ENCODE measurements at places on chromosomes 1 and 21. TPM values are rescaled to one million over a fixed set of nuclear protein-coding genes. Genes with fewer than 3 reads are reported as not detected.

DNA sequence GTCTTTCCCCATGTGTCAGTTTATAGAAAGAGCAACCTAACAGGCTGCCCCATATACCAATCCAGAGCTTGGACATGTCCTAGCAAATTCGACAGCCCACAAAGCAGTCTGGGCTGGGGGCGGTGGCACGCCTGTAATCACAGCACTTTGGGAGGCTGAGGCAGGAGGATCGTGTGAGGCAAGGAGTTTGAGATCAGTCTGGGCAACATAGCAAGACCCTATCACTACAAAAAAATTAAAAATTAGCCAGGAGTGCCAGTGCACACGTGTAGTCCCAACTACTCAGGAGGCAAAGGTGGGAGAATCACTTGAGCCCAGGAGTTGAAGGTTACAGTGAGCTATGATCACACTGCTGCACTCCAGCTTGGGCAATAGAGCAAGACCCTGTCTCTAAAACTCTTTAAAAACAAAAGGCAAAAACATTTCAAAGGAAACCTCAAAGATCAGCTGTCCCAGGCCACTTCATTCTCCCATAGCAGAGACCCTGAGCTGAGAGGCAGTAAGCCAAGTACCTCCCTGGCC lies 54.4 kb downstream of the SETD4 start:
- peaks cover 15% of the 10 kb centered on the region for H3K27me3 ChIP-seq
- DNase-seq: no peak
- no peaks in the 10 kb centered on the region for H3K36me3 ChIP-seq
- no peak overlapping the region for H3K4me3 ChIP-seq

DNA sequence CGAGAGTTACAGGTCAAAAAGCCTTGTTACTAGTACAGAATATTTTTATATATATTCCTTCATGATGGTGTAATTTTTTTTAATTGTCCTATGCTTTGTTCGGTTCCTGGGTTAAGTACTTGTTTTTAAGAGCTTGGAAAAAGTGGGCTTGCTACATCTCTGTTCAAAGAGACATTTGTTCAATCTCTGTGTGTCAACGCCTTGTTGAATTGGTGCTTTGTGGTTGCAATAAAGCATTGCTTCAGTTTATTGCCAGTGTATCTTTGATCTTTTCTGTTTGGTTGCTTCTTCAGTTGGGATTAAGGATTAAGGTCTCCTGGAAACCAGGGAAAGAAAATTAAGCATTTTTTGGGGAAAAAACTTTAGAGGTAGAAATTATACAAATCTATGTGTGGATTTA lies 47.7 kb upstream of the DNASE2B start:
- DNase-seq: no peak
- H3K27me3 ChIP-seq: no peaks in the 10 kb centered on the region
- H3K4me1 ChIP-seq: no peaks in the 10 kb centered on the region
- no peak overlapping the region for H3K27ac ChIP-seq
- no peak overlapping the region for H3K4me3 ChIP-seq
- H3K36me3 ChIP-seq: no peaks in the 10 kb centered on the region

Gene OR14A16
- total RNA-seq: not detected

DNA sequence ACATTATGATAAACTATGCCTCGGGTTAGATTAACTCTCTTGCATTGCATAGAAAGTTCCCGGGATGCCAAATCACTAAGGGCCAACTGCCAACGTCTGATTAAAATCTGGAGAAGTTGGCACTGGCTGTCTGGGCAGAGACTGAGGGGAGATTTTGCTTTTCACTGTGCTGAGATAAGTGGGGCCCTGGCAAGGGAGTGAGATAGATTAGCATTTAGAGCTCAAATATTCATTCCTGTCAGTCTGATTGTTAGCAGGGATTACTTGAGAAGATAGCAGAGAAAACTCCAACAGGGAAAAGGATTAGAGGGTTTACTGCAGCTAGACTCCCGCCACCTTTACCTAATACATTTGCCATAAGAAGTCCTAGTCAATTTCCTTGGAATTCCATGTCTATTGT lies 714.1 kb upstream of the CHRM3 start:
- H3K4me3 ChIP-seq: no peak overlapping the region
- H3K27me3 ChIP-seq: no peaks in the 10 kb centered on the region
- no peak overlapping the region for H3K27ac ChIP-seq
- H3K36me3 ChIP-seq: no peaks in the 10 kb centered on the region
- no peaks in the 10 kb centered on the region for H3K4me1 ChIP-seq
- no peak for DNase-seq

- peaks cover 19% of the 10 kb centered on the region for H3K36me3 ChIP-seq
- H3K4me3 ChIP-seq: no peak overlapping the region
- DNase-seq: no peak
- peaks cover 5% of the 10 kb centered on the region for H3K27me3 ChIP-seq
- no peak overlapping the region for H3K27ac ChIP-seq
These were observed 3.0 kb downstream of the LRRC8D start for GRCh38 chr1:89823679-89824292.

GRCh38 chr1:93468662-93469061 lies 20.7 kb downstream of the FNBP1L start:
- H3K27ac ChIP-seq: no peak overlapping the region
- H3K27me3 ChIP-seq: peaks cover 2% of the 10 kb centered on the region
- no peaks in the 10 kb centered on the region for H3K4me1 ChIP-seq
- no peaks in the 10 kb centered on the region for H3K36me3 ChIP-seq
- no peak for DNase-seq

DNA sequence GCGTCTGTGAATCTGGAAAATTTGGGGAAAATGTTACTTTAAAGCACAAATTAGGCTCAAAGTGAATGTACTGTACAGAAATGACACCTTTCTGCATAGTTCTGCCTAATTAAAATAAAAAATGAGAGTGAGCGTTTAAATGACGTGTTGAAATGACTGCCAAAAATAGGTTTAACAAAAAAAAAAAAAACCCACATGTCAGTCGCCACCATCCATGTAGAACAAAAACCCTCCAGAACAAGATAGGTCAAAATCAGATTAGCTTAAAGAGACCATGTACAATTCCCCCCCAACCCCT lies 745 bp downstream of the PARP1 start:
- peak overlapping the region; percentile 94 for H3K27ac ChIP-seq
- peak overlapping the region; percentile 93 for H3K4me3 ChIP-seq
- no peak for DNase-seq

GRCh38 chr1:170145061-170145460 lies 698 bp upstream of the NTMT2 start:
- no peaks in the 10 kb centered on the region for H3K4me1 ChIP-seq
- H3K27ac ChIP-seq: no peak overlapping the region
- H3K36me3 ChIP-seq: no peaks in the 10 kb centered on the region

DNA sequence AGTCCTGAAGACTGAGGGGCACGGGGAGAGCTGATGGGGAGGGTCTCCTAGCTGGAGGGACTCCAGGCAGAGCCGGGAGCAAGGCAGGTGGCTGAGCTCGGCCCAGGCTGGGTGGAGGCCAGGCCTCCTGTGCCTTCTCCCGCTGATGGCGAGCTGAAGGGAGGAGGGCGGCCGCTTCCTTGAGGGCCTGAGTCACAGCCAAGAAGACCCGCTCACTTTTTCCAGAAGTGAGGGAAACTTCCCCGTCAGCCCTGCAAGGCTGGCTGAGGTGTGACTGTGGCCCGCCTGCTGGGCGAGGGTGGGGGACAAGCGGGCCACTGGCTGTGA lies 1.7 kb upstream of the VWA1 start:
- H3K36me3 ChIP-seq: no peaks in the 10 kb centered on the region
- no peak for DNase-seq
- no peak overlapping the region for H3K27ac ChIP-seq
- H3K27me3 ChIP-seq: peaks cover 15% of the 10 kb centered on the region

Gene NBPF1
- total RNA-seq: 6.1 TPM

DNA sequence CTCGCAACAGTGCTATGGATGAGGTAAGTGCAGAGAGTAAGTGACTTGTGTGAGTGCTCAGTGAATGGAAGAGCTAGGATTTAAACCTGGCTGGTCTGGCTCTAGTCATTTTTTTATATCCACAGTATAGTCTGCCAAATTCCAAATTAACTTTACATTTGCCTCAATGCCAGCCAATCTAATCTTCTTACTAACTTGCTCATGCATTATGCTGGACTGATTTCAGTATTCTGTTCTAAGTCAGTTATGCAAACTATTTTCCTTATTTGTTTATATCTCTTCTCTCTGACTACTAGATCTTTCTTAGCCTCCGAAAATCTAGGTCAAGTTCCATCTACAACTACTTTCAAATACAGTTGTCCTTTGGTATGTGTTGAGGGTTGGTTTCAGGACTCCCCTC lies 133.3 kb downstream of the XPR1 start:
- H3K4me3 ChIP-seq: no peak overlapping the region
- H3K4me1 ChIP-seq: no peaks in the 10 kb centered on the region

DNA sequence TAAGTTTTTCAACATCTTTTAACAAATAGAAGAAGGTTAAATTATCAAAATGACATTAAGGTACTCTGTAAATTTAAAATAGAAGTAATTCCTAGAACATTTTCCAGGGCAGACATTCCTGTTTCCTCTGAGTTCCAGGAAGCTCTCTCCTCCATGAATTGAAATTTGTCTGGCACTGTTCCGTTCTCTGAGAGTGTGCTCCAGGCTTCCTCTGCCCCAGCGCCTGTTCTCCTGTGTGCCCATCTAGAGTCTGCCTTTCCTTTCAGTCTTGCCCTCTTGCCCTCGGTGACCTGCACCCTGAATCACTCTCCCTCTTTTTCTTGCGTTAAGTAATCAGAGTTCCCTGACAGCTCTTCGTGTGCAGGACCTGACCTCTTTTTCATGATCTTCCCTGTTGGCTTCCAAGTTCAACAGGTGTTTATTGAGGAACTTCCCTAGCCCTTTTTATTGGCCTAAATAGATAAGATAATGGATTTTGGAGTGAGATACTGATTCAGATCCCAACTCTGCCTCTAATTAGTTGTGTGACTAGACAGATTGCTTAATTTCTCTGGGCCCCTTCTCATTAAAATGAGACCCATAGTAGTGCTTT lies 77.1 kb downstream of the MTR start:
- H3K27me3 ChIP-seq: no peaks in the 10 kb centered on the region
- H3K36me3 ChIP-seq: peaks cover 75% of the 10 kb centered on the region
- H3K4me1 ChIP-seq: peaks cover 18% of the 10 kb centered on the region
- no peak overlapping the region for H3K27ac ChIP-seq
- DNase-seq: no peak

Gene TMEM79
- 6.8 TPM for total RNA-seq

GRCh38 chr1:6026095-6026809 lies 19.4 kb upstream of the KCNAB2 start:
- peak overlapping the region; percentile 98 for H3K4me3 ChIP-seq
- H3K27ac ChIP-seq: peak overlapping the region; percentile 97
- H3K36me3 ChIP-seq: peaks cover 58% of the 10 kb centered on the region

Gene CRYAA
- total RNA-seq: not detected

Gene MTARC2
- not detected for total RNA-seq

GRCh38 chr1:115546846-115547245 lies 94.9 kb upstream of the VANGL1 start:
- H3K27ac ChIP-seq: no peak overlapping the region
- peaks cover 2% of the 10 kb centered on the region for H3K27me3 ChIP-seq
- H3K4me1 ChIP-seq: no peaks in the 10 kb centered on the region
- no peak for DNase-seq
- H3K4me3 ChIP-seq: no peak overlapping the region
- H3K36me3 ChIP-seq: no peaks in the 10 kb centered on the region

Gene TMEM269
- 0.16 TPM for total RNA-seq

Gene LIN28A
- not detected for total RNA-seq

DNA sequence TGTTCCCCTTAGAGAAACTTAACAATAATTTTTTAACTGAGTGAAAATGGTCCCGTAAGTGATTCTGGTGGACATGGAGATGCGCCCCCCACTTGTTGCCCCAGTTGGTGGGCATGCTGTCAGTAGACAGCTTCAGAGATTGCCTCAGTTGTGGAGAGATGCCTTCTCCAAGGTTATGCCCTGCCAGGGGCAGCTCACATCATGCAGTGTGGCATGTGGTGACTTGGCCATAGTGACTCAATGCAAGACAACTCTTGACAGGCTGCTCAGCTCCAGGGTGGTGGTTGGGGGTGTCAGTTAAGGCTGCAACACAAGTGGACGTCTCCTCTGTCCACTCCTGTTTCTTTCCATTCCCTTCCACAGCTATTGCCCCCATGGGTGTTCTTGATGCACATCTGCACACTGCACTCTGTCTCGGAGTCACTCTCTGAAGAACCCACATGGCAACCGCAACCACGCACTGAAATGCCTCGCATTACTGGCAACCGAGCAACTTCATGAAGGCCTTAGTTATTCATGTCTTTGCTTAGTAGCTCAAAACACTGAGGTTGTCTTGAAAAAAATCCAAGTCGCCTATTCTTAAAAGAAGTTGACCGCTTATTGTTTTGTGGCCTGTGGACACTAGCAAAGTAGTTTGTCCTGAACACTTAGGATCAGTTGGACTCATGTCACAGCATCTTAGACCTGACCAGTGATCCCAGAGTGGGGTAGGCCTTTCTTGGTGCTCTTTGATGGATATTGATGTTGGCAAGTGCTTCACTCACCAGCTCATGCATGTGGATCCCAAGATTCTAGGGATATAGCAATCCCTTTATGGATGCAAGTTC lies 54.8 kb upstream of the USP1 start:
- H3K27ac ChIP-seq: no peak overlapping the region
- H3K27me3 ChIP-seq: no peaks in the 10 kb centered on the region
- no peak for DNase-seq
- no peaks in the 10 kb centered on the region for H3K36me3 ChIP-seq
- H3K4me3 ChIP-seq: no peak overlapping the region
